CD4-positive, alpha-beta T cell treated with Interleukin-15 for 4 hours (primary cell): ENCODE measurements at places on chromosomes 7 and 10.

- DNase-seq, result no peak
These were observed 6.5 kb downstream of the ARHGAP22 start for GRCh38 chr10:48598243-48598935.

GRCh38 chr10:29273478-29273877 is 15.4 kb upstream of the LYZL1 start:
- DNase-seq, result no peak

GRCh38 chr10:11448190-11448544 is 163.3 kb downstream of the USP6NL start:
- no peak for DNase-seq

DNA sequence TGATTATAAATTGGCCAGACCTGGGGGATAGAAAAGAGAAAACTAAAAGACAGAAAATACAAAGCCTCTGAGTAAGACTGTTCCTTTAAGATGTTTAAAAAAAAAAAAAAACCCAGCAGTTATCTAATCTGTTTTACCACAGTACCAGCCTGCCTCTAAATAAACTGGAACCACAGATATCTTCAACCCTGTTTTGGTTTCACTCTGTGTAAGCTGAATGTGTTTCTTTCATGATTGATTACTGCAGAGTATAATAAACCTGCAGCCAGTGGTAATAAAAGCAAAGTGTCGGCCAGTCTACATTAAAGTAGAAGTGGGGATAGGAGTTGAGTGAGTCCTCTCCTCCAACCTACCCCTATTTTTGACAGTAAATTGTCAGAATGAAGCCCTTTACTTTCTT is 40.6 kb downstream of the MGAM2 start:
- no peak for DNase-seq

DNA sequence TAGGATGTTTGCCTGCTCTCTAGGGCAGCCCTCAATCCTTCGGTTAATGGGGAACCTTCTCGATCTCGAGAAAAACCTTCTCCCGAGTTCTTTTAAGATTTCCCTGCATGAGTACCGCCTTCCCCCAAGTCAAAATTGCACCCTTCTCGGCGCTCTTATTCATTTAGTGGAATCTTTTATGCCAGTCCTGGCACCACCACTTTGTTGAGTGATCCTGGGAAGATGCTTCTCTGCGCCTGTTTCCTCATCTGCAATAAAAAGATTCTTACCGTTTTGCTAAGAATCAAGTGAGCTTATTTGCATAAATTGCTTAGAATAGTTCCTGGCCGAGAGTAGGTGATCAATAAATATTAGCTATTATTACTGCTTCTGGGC is 697 bp downstream of the ARPC1A start:
- no peak for DNase-seq

- DNase-seq, result no peak
These were observed 97.1 kb downstream of the TFEC start for GRCh38 chr7:115933471-115933870.
